ENCODE measurements at places on chromosomes 5 and 9. TPM values are rescaled to one million over a fixed set of nuclear protein-coding genes. Genes with fewer than 3 reads are reported as not detected.

DNA sequence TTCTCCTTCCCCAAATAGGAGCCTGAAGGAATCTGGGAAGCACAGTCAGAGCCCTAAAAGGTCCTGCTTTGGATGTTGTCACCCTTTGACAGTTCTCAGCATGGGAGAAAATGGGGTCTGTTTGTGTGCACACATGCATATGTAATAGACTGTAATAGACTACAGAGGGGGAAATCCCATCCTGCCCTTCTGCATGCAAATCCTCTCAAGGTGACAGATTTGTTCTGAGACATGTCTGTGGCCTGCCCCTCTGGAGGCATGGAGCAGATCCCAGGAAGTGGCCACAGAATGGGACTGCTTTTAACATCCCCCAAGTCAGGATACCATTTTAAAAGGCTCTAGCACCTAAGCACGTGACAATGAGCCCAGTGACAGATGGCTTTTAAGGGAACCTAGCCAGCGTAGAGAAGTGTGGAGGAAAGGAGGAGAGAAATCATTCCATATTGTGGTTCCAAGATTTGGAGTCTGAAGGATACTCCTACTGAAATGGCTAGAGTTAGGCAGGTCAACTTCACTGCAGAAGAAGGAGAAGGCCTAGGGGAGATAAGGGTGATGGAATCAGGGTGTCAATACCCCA lies 483.5 kb downstream of the SPOCK1 start:
- no peak for DNase-seq

The CER1 gene
- total RNA-seq = not detected

The PCDHGB2 gene
- 6.1 TPM for total RNA-seq

GRCh38 chr9:133004999-133005760 lies 25.6 kb upstream of the GTF3C5 start:
- DNase-seq = no peak

The BARHL1 gene
- not detected for total RNA-seq

The GNG10 gene
- 37.9 TPM for total RNA-seq

DNA sequence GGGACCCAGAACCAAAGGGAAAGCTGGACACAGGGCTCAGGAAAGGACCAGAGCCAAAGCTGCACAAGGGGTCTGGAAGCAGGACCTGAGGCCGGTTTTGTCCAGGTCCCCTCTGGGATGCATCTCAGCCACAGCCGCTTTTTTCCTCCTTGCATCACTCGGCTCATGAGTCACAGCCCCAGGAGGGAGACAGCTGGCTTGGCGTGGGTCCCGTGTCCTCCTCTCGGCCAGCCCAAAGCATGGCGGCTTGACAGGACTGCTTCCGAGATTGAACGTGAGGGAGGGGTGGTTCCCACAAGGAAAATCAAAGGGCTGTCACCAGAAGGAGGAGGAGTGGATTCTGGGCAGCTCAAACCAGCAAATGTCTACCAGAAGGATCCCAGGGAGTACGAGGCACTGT lies 56.7 kb upstream of the CPLX2 start:
- DNase-seq = no peak

The DRD1 gene
- 18.3 TPM for total RNA-seq

The CYSTM1 gene
- 4.1 TPM for total RNA-seq

GRCh38 chr9:79687131-79687447 lies 115.3 kb downstream of the TLE4 start:
- no peak for DNase-seq

The TERT gene
- not detected for total RNA-seq

DNA sequence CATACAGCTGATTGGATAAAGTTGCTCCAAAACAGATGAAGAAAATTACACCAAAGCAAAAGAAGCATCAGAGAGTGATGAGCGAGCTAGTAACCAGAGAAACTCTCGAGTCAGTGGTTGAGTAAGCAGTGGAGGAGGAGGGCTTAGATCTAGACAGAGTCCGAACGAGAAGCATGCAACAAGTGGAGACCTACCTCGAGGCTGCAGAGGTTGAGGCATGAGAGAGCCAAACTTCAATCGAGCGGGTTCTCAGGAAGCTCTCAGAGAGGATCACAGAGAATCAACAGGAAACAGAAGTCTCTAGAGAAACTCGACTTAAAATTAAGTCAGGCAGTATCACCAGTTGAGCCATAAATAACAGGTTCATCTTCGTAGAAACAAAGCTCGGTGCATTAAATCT lies 6.1 kb downstream of the RUSC2 start:
- DNase-seq = no peak

The CATSPER3 gene
- 0.82 TPM for total RNA-seq

The CD72 gene
- total RNA-seq = 0.41 TPM

The RNF224 gene
- total RNA-seq = not detected

- DNase-seq = no peak
These were observed 320.6 kb downstream of the PJA2 start for GRCh38 chr5:109089191-109089590.

The DBH gene
- total RNA-seq = under 0.01 TPM

DNA sequence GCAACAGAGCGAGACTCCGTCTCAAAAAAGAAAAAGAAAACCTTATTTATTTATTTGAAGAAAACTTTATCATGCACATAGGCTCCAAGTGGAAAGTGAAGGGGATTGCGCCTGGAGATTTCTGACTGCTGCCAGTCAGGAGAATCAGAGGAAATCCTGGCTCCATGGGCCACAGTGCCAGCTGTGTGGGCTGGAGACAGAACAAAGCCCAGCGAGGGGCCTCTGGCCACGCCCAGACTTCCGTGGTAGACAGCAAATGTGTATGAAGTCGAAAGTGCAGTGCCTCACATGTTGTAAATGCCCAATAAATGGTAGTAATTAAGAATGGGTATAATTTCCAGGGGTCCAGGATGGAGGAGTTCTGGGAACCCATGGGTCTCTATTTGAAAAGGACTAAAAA lies 75.8 kb upstream of the WWC1 start:
- DNase-seq = no peak

GRCh38 chr9:117869287-117869686 lies 165.1 kb downstream of the TLR4 start:
- no peak for DNase-seq

DNA sequence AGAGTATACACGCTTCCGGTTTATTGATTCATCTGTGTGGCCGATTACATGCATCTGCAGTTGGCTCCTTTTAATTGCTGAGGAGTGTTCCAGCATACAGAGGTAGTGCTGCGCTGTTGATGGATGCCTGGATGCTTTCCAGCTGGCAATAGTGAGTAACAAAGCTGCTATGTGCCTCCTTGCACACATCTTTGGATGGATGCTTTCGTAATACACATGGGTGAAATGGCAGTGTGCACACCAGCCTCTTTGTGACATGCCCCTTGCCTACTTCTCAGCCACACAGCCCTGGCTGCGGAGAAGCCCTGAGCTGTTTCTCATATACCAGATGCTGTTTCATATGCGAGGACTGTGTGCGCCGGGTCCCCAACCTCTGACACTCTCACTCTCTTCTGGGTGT lies 151.0 kb downstream of the GADD45G start:
- DNase-seq = no peak

DNA sequence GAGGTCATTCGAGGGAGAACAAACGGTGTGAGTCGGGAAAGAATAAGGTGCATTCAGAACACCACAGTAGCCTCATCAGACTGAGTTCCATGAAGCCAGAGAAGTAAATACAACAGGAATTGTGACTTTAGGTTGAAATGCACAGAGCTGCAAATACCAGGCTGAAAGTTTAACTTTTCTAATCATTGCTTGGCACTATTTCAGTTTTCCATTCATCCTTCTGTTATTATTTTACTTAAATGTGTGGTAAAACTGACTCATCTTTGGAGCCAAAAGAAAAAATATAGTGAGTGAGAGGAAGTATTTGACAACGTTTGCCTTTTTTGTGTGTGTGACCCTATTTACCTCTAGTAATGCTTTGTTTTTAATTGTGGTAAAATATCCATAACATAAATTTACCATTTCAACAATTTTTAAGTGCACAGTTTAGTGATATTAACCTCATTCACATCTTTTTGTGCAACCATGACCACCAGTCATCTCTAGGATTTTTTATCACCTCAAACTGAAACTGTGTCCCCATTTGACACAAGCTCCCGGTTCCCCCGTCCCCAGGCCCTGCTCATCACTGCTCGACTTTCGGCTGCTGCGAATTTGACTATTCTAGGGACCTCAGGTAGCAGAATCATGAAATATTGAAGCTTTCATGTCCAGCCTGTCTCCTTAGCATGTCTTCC lies 166.8 kb downstream of the HSD17B3 start:
- no peak for DNase-seq

DNA sequence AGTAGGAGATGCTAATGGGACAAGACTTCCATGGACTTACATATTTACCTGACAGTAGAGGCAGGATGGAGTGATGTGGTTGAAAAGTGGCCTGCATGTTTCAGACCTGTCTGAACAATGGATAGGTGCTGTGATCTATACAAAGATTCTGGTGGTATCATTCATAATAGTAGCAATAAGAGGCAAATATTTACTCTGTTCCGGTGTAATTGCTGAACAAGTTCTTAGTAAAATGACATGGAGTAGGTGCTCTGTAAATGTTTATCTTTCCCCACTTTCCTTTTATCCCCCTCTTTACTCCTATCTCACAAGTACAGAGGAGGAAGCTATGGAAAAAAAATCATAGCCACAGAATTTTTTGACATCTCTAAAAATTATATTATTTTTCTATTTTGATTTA lies 159.0 kb upstream of the SLC12A2 start:
- DNase-seq = no peak

The SEMA5A gene
- total RNA-seq = 9.0 TPM

DNA sequence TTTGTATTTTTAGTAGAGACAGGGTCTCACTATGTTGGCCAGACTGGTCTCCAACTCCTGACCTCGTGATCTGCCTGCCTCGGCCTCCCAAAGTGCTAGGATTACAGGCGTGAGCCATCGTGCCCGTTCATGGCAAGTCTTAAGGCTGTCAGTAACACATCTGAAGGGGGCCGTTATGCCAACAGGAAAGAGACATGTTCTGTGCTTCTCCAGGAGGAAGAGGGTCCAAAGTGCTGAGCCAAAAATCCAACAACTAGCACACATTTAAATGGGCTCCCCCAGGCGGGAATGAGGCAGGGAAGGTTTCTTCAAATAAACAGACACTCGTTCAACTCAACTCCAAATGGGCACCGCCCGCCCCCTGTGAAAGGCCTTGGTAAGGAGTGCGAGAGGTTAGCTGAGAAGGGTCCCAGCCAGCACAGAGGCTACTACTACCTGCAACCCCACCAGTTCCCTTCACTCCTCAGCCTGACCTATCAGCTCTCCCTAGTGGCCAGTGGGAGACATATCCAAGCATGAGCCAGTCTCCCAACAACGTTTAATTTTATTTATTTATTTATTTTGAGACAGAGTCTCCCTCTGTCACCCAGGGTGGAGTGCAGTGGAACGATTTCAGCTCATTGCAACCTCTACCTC lies 84.1 kb upstream of the DMRT1 start:
- peak; percentile 49 for DNase-seq

GRCh38 chr9:34145165-34145564 lies 18.7 kb upstream of the DCAF12 start:
- DNase-seq = no peak

- no peak for DNase-seq
These were observed 988.3 kb downstream of the DTWD2 start for GRCh38 chr5:117999939-118000549.

DNA sequence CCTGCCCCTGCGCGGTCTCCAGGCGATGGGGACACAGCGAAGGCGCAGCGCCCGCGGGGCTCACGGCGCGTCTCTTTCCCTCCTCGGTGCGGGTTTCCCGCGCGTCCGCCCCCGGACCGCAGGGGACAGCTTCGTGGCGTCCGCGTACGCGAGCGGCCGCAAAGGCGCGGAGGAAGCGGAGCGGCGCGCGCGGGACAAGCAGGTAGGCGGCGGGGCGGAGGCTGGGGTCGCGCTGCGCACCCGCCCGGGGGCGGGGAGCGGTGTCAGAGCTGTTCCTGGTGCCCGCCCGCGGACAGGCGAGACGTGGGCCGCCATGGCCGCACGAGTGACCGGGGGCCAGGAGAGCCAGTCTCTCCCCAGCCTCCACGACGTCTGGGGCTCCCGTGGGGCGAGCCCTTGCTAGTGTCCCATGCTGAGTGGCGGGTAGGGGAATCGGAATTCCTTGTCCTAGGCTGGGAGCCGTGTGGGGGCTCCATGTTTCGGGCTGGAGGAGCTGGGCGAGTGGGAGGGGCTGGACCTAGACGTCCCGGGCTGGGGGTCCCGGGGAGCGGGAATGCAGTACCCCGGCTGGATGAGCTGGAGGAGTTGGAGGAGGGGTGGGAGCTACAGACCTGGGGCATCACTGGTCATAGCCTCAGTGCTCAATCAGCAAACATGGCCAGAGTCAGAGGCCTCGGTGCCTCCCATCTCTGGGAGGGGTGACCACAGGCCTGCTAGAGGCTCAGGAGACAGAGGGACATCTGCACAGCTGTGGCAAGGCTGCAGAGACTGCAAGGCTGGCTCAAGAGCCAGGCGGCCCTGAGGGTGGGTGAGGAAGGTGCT lies 968 bp downstream of the NKD2 start:
- DNase-seq = no peak

GRCh38 chr5:109291090-109291489 lies 118.7 kb downstream of the PJA2 start:
- DNase-seq = no peak

GRCh38 chr9:133874060-133874657 lies 118.0 kb downstream of the VAV2 start:
- no peak for DNase-seq

DNA sequence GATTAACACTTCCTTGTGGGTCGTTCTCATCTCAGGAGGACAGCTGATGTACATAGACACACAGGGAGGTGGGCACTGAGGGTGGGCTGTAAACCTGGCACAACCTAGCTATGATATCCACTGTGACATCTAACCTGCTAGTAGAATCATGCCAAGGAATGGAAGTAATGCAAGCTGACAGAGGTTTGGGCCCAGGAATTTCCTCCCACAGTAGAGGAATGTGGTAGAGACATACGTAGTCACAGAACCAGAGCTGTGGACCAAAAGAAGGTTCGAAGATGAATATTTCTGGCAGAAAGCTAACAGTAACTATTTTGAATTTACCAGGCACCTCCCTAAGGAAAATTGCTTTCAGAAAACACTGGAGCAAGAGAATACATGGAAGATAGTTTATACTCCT lies 15.2 kb upstream of the DNAJC25 start:
- no peak for DNase-seq

DNA sequence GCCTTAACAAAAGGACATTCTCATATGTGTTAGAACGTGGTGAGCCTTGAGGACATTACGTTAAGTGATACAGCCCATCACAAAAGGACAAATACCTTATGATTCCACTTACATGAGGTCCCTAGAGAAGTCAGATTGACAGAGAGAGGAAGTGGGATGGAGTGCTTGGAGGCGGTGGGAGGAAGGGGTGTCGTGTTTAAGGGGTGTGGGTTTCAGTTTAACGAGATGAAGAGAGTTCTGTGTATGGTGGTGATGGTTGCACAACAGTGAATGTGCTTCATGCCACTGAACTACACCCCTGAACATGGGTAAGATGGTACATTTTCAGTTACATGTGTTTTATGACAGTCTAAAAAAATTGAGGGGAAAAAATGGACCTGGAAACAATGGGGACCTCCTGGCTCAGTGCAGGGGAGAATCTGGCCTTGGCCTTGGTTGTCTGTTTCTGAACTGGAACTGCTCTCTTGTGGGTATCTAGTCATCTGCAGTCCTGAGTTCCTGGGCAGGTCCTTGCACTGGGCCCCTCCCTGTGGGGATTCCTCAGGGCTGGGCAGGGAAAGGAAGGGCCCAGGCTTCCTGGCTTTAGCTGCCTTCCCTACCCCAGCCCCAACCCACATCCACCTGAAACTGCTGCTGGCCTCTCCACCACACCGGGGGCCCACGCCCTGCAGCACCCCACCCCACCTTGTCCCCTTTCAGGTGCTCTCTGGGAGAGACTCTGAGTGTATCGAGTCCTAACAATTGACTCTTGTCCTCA lies 17.8 kb downstream of the LRRC8A start:
- DNase-seq = no peak

- DNase-seq = no peak
These were observed 44.9 kb upstream of the SNCAIP start for GRCh38 chr5:122267185-122267584.

The SLC25A2 gene
- total RNA-seq = not detected

GRCh38 chr9:136026266-136026942 lies 65.2 kb upstream of the UBAC1 start:
- no peak for DNase-seq

Measured in frontal cortex (tissue), 4 donors.